CD8-positive, alpha-beta T cell (primary cell): ENCODE measurements at places on chromosomes 3 and 15.

GRCh38 chr3:66463730-66464511, 36.9 kb downstream of the LRIG1 start:
- no peak for DNase-seq

DNA sequence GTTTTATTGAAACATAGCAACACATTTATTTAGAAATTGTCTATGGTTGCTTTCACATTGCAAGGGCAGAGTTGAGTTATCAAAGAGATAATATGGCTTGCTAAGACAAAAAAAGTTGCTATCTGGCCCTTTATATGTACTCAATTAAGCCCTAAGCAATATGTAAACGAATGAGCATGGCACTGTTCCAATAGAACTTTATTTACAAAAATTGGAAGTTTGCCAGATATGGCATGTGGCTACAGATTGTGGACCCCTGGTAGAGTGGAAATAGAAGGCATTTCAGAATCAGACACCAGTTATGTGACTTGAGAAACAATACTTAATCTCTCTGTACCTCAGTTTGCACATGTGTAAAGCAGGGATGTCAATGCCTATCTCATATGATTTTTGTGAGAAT, 515.6 kb upstream of the SGO1 start:
- no peak for DNase-seq

DNA sequence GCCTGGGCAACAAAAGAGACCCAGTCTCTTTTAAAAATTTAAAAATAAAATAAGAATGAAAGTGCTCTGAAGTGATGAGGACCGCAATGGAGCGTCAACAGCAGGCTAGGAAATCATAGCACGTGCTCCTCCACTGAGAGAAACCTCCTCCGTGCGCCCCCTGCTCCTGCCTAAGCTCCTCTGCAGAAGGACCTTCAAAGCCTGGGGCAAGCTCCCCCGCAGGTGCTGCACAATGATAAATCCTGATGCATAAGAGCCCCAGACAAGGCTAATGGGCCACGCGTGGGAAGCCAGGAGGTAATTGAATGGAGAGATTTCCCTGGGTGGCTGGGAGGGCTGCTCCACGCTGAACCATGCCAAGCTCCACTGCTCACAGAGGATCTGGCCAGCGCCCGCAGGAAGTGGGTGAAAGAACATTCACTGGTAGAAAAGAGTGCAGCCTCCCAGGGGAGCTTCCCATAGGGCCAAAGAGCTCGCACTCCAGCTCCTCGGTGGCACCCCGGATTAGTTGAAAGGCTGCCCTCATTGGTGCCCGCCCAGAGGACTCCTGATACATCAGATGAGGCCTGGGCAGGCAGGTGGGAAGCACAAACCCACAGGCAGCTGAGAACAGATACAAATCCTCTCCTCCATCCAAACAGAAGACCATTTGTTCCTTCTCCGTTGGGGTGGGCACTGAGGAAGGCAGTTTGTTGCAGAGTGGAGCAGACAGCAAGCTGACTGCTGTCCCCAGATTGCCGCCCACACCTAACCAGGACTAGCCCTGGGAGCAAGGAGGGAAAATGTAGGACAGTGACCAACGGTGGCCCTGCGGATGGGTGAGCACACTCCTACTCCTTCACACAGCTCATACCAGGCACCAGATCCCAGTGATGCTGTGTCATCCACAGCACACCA, 52.5 kb downstream of the CPN2 start:
- DNase-seq = no peak

DNA sequence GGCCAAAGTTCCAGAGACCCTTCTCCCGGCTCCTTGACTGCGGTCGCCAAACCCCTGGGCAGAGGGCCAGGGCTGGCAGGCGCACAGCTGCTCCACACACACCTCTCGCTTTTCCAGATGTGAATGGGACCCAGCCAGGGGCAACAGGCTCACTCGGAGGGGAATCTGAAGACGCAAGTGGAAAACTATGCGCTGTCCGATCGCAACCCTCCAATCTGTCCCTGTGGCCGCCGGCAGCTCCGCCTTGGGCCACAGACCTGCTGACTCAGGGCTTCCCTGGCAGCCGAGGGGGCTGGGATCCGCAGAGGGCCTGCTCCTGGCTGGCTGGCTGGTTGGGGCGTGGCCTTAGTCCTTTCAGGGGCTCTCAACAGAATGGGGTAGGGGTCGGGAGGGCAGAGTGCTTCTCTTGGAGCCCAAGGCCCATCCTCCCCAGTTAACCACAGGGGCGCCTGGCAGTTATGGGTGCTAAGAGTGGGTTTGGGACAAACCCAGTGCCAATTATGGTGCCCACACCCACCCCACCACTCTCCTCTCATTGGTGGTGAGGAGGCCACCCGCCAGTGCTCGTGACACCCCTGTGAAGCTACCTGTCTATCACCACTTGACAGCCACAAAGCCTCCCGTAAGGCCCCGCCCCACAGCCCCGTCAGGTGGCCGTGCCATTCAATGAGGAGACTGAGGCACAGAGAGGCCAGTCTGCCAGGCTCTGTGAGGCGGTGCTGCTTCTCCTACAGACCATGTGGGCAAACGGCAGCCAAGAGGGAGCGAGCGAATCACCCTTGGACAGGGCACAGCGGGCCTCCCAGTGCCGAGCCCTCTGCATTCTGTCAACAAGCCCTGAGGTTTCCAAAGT, 53.8 kb downstream of the IQSEC1 start:
- DNase-seq = no peak

- DNase-seq = no peak
Measured at GRCh38 chr15:64274341-64274950, 81.5 kb downstream of the CSNK1G1 start.

DNA sequence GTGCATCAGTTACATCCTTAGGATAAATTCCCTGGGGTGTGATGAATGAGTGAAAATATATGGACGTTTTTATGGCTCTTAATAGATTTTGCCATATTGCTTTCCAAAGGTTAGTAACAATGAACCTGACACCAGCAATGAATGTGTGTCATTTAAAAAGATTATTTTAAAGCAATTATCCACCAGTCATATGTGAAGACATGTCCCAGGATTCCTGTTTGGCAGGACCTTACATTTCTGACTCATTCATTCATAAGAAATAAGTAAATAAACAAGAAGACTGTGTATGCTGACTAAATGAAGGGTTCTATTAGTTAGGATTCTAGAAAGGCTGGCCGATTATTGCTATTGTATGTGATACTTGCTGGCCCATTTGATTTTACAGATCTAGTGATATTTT, 201.5 kb downstream of the SOX2 start:
- no peak for DNase-seq

- DNase-seq = no peak
Measured at GRCh38 chr3:46433841-46434240, 26.8 kb downstream of the CCRL2 start.

DNA sequence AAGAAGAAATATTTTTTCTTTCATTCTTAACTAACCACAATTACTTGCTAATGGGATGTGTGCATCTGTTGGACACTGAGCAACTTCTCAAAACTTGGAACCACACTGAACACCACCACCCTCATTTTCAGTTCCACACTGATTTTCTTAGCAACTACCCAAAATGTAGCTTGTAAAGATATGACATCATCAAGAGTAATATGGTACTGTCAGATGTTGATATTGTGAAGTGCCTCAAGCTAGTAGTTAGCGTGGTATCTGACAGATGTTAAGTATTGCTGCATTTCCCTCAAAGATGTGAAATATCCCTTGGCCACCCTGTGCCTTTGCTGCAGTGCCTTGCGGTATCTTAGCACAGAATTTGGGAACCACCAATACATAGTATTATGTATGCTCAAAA, 9.3 kb downstream of the RFTN1 start:
- DNase-seq = no peak

- no peak for DNase-seq
Measured at GRCh38 chr15:62119227-62119864, 45.7 kb downstream of the C2CD4B start.

DNA sequence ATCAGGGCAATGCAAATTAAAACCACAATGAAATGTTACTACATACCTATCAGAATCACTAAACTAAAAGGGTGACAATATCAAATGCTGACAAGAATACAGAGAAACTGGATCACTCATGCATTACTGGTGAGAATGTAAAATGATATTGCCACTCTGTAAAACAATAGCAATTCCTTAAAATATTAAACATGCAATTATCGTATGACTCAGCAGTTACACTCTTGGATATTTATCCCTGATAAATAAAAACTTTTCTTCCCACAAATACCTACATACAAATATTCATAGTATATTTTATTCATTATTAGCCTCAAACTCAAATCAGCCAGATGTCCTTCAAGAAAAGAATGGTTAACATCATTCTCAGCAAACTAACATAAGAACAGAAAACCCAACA, 25.9 kb upstream of the RAB6B start:
- DNase-seq = no peak

GRCh38 chr3:47028146-47028545, 48.7 kb downstream of the NBEAL2 start:
- DNase-seq = no peak

- DNase-seq = no peak
Measured at GRCh38 chr15:83943849-83944404, 290.0 kb downstream of the ADAMTSL3 start.

DNA sequence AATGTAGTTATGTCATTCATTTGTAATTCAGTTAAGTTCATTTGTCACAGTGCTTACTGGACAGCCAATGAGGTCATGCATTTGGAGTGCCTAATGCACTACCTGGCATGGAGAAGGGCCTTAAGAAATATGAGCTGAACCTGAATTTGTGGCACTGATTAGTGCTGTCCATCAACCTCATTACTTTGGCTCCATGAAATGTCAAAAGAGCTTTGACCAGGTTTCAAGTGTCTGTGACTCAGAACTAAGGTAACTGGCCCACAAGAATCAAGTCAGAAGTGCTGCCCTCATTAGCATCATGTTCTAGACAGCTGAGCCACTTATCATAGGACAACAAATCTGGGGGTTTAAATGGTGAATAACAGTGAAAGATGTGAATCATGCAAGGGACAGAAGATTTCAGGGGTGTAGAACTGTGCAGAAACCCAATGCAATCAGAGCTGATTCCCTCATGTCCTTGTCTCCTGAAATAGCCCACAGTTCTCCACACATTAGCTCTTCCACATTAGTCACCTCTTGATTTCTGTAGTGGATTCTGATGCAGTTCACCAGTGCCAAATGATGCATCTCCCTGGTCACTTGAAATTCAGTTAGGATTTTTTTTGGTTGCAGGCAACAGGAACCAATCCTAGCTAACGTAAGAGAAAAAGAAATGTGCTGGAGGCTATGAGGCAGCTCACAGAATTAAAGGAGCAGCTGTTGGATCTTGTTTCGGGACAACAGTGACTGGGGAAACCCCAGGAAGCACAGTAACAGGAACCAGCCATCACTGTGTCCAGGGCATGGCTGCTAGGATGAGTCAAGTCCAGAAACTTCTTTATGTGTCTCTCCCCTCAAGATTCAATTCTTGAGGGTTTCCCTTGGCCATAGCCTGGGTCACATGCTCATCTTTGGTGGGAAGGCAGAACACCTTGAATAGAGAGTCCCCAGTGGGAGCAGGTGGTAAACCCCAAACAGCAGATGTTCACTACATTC, 38.7 kb downstream of the CHST2 start:
- DNase-seq = no peak

DNA sequence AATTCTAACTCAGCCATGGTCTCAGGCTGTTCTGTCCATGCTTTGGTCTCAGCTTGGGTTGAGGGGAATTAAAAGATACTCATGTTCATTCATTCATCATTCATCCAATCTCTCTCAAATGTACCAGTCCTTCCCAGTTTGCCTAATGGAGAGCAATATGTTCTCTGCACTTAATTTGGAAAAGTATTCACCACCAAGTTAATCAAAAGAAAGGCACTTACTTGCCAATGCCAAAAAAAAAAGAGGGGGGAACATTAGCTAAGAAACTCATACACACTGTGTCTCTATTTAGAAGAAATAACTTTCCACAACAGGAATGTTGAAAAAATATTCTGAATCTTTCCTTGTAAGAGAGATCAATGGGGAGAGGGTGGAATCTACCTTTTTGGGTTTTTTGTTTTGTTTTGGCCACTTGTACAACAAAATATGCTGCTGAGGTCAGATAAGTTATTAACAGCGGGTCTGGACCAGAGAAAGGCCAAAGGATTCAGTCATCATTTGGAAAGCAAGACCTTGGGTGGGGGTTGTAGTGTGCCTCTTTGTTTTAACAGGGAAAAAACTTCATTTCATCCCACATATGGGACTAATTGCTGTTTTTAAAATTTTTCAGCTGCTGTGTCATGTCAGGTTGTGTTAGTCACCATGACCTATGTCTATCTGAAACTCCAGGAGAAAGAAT, 152.3 kb downstream of the FBN1 start:
- DNase-seq = no peak

GRCh38 chr3:11544412-11545181, 99.1 kb downstream of the VGLL4 start:
- DNase-seq = no peak

- no peak for DNase-seq
Measured at GRCh38 chr3:13200465-13200864, 127.2 kb upstream of the IQSEC1 start.

- no peak for DNase-seq
Measured at GRCh38 chr3:102457644-102458043, 22.8 kb downstream of the ZPLD1 start.

DNA sequence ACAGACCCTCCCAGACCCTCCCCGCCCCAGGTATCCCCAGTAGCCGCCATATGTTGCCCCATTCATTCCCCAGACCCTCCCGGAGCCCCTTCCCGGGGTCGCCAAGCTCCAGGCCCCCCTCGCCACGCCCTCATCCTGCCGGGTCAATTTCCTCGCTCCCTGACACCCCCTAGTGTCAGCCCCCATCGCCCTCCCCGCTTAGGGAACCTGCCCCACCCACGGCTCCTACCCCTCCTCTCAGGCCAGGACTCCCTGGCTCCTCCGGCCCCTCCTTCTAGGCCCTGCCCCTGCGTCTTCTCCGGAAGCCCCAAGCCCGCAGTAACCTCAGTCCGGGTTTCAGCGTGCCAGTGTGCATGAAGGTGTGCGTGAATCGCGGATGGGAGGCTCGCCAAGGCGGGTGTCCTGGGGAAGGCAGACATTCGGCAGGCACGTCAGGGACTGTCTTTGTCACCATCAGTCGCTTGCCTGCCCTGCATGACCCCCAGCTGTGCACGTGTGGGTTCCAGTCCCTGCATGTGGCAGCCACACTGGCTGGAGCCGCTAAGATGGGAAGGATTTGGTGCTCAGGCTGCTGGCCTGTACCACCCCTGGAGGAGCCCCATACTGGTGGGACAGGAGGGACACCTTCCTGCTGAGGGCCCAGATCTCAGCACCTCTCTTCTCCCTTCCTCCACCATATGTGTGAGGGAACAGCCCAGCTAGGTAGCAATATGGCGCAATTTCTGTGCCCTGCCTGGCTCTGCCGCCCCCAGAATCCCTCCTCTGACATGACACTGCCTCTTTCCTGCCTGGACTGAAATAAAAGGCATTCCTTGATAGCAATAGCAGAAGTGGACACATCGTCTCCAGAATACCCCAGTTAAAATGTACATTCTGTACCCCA, 693 bp downstream of the DISP2 start:
- peak; percentile 50 for DNase-seq
